Substantia nigra (tissue), 51 donors: ENCODE measurements at places on chromosomes 6 and 20.

- DNase-seq: no peak
Measured at GRCh38 chr6:103280417-103280816, 1579.3 kb downstream of the HACE1 start.

GRCh38 chr6:50353603-50354002, 303.9 kb upstream of the DEFB112 start:
- DNase-seq: no peak

- DNase-seq: no peak
Measured at GRCh38 chr6:158780988-158781691, 38.0 kb downstream of the EZR start.

GRCh38 chr20:1891263-1892118, 3.7 kb upstream of the SIRPA start:
- DNase-seq: no peak

DNA sequence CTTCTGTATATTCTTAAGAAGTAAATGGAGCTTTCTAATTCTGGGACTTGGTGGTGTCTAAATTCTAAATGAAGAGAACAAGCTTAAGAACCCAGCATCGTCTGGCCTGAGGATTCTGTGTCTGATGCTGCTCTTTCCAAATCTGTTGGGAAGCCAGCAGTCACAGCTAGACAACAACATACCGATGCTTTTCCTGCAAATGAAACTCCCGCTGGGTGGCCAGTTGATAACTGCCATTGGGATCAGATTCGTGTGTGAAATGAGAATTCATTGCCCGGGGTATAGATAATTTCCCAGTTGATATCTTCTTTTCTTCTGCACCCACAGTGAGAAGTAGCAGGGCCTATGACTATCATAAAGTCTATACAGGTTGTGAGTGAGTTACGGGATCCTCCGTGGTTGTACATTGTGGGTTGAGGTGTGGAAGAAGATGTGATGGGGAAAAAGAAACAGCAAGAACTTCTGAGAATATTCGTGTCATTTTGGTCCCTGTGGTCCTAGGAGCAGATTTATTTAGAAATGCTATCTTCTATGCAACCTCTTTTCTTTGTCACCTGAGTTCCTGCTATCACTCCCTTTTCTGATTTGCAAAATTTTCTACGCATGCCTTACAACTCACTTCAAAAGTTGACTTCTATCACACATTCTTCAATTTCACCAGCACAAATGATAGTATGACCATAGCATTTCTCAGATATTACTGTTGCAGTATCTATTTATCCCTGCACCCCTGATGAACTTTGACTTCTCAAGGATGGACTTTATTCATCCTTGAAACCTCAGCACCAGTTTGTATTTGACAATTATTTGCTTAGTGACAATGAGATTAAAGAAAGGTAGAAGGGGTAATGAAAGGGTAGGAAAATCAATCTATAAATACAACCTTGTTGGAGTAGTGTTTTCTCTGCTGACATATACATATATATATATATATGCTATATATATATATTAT, 10.4 kb downstream of the NOX3 start:
- DNase-seq: no peak
